ENCODE measurements at places on chromosomes 1 and 21. TPM values are rescaled to one million over a fixed set of nuclear protein-coding genes. Genes with fewer than 3 reads are reported as not detected.

Gene CYP4A22
- total RNA-seq: not detected

Gene LAMB3
- 10.7 TPM for total RNA-seq

DNA sequence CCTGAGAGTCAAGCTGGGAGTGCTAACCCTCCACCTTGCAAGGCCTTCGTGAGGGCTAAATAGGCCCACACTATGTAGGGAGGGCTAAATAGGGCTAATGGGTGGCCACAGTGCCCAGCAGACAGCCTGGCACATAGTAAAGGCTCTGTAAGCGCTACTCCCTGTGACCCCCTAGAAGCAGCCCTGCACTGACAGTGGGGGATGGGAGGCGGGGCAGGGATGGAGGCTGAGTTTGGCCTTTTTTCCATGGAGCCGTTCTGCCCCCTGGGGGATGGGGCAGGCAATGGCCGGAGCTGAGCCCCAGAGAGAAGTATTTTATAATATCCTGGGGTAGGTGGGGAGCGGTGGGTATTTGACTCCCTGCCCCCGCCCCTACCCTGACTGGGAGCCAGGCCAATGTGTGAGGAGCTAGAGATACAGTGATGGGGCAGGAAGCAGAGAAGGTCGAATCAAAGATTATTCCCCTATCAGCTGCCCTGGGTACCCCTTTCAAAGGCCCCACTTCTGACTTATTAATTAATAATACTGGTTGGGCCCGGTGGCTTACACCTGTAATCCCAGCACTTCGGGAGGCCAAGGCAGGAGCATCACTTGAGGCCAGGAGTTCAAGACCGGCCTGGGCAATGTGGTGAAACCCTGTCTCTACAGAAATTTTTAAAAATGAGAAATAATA lies 42.3 kb downstream of the LACTBL1 start:
- peaks cover 26% of the 10 kb centered on the region for H3K27me3 ChIP-seq
- no peak overlapping the region for H3K27ac ChIP-seq
- no peak overlapping the region for H3K4me3 ChIP-seq
- H3K36me3 ChIP-seq: no peaks in the 10 kb centered on the region
- H3K4me1 ChIP-seq: no peaks in the 10 kb centered on the region

Gene GABRD
- total RNA-seq: not detected

DNA sequence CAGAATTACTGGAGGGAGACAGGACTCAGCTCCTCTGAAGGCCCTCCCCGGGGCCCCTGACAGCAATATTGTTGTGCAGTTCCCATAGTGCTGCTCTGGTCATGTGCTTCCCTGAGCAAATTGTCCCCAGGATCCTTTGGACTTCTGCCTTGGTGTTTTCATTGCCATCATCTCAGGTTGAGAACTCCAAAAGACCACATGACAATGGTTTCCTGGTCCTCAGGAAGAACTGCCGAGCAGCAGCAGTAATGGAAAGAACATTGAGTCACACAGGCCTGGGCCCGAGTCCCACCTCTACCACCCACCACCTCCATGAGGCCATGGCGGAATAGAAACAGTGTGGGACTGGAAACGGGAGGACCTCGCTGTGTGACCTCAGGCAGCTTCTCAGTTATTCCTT lies 6.3 kb upstream of the CTTNBP2NL start:
- H3K4me1 ChIP-seq: peaks cover 3% of the 10 kb centered on the region
- no peak overlapping the region for H3K4me3 ChIP-seq
- H3K27ac ChIP-seq: no peak overlapping the region
- peaks cover 17% of the 10 kb centered on the region for H3K27me3 ChIP-seq

- H3K4me1 ChIP-seq: peaks cover 66% of the 10 kb centered on the region
- peak overlapping the region; percentile 40 for H3K4me3 ChIP-seq
- peak overlapping the region; percentile 89 for H3K27ac ChIP-seq
- DNase-seq: no peak
Measured at GRCh38 chr1:94919241-94920030, 7.5 kb downstream of the CNN3 start.

DNA sequence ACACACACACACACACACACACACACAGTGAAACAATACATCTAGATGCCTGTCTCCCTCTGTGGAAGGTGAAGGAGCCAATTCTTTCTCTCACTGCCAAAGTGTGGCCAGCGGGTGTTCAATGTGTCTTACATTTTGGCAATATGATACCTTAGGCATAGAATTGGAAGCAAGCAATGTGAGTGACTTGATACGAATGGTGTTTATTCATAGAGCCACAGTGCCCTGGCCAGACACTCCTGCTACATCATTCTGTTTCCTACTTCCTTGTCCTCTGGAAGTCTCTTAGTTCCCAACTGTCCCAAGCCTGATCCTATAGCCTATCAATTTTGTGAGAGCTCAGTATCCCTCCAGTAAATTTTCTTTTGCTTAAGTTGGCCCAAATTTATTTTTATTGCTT lies 170.0 kb upstream of the L1TD1 start:
- DNase-seq: no peak
- H3K4me1 ChIP-seq: no peaks in the 10 kb centered on the region
- H3K27ac ChIP-seq: peak overlapping the region; percentile 33
- peaks cover 33% of the 10 kb centered on the region for H3K36me3 ChIP-seq
- H3K27me3 ChIP-seq: no peaks in the 10 kb centered on the region

Gene CDA
- not detected for total RNA-seq

- peak overlapping the region; percentile 54 for H3K27ac ChIP-seq
- H3K27me3 ChIP-seq: no peaks in the 10 kb centered on the region
- peak; percentile 91 for DNase-seq
- H3K36me3 ChIP-seq: peaks cover 7% of the 10 kb centered on the region
- H3K4me1 ChIP-seq: peaks cover 29% of the 10 kb centered on the region
Measured at GRCh38 chr1:44217809-44218410, 4.6 kb downstream of the DMAP1 start.

GRCh38 chr1:227532019-227532619 lies 31.2 kb upstream of the ZNF678 start:
- H3K27me3 ChIP-seq: no peaks in the 10 kb centered on the region
- H3K36me3 ChIP-seq: peaks cover 66% of the 10 kb centered on the region
- no peak overlapping the region for H3K27ac ChIP-seq
- no peak for DNase-seq

DNA sequence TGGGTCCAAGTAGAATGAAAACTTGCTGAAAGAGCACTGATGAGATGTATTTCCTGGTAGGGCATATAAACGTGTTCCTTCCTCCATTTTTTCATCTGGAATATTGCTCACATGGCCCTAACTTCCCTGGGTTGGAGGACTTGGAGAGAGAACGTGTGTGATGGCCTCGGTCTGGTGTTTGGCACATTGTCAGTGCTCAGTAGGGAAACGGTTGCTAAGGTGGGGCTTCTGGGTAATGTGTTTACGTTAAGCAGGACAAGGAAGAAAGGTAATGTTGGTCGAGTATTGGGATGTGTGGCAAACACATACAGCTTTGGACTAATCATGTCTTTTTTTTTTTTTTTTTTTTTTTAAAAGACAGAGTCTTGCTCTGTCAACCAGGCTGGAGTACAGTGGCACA lies 6.2 kb downstream of the TTF2 start:
- no peak overlapping the region for H3K4me3 ChIP-seq
- DNase-seq: no peak
- H3K36me3 ChIP-seq: peaks cover 11% of the 10 kb centered on the region
- H3K27me3 ChIP-seq: no peaks in the 10 kb centered on the region
- no peak overlapping the region for H3K27ac ChIP-seq
- peaks cover 7% of the 10 kb centered on the region for H3K4me1 ChIP-seq

DNA sequence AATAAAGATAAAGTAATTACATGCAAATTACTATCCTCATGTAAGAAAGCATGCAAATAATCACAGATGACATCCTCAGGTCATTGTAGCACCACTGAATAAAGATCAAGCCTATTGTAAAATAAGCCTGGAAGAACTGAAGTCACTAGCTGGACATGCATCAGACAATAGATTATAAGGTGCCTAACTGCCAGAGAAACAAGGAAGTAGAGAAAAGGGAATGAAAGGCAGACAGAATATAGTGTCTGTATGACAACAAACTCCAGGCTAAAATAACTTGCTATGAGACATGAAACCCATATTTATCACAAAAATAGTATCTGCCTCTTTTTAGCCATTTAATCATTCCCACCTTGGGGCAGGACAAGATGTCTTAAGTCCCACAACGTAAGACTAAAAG lies 108.7 kb downstream of the ENAH start:
- DNase-seq: no peak
- no peak overlapping the region for H3K27ac ChIP-seq
- H3K36me3 ChIP-seq: peaks cover 6% of the 10 kb centered on the region
- H3K4me1 ChIP-seq: peaks cover 11% of the 10 kb centered on the region
- H3K27me3 ChIP-seq: no peaks in the 10 kb centered on the region

DNA sequence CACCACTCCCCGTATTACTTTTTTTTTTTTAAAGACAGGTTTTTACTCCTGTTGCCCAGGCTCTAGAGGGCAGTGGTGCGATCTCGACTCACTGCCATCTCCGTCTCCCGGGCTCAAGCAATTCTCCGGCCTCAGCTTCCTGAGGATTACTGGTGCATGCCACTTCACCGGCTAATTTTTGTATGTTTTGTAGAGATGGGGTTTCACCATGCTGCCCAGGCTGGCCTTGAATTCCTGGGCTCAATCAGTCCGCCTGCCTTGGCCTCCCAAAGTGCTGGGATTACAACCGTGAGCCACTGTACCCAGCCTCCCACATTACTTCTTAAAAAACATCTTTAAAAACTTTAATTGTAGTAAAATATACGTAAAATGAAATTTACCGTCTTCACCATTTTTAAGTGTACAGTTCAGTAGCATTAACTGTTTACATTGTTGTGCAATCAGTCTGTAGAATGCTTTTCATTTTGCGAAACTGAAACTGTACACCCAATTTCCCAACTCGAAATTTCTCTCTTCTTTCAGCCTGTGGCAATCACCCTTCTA lies 77.0 kb downstream of the ZMYM4 start:
- H3K27ac ChIP-seq: no peak overlapping the region
- no peaks in the 10 kb centered on the region for H3K36me3 ChIP-seq
- DNase-seq: no peak
- no peak overlapping the region for H3K4me3 ChIP-seq
- H3K4me1 ChIP-seq: no peaks in the 10 kb centered on the region
- H3K27me3 ChIP-seq: no peaks in the 10 kb centered on the region

- H3K4me1 ChIP-seq: peaks cover 14% of the 10 kb centered on the region
- no peak for DNase-seq
- peaks cover 4% of the 10 kb centered on the region for H3K36me3 ChIP-seq
- no peak overlapping the region for H3K27ac ChIP-seq
- H3K4me3 ChIP-seq: no peak overlapping the region
Measured at GRCh38 chr1:53016705-53017104, 45.3 kb upstream of the PODN start.

Gene RYR2
- 0.19 TPM for total RNA-seq

GRCh38 chr1:184558691-184559090 lies 171.9 kb downstream of the C1orf21 start:
- no peak overlapping the region for H3K4me3 ChIP-seq
- no peak for DNase-seq
- H3K4me1 ChIP-seq: peaks cover 7% of the 10 kb centered on the region
- H3K27me3 ChIP-seq: no peaks in the 10 kb centered on the region
- H3K27ac ChIP-seq: no peak overlapping the region

DNA sequence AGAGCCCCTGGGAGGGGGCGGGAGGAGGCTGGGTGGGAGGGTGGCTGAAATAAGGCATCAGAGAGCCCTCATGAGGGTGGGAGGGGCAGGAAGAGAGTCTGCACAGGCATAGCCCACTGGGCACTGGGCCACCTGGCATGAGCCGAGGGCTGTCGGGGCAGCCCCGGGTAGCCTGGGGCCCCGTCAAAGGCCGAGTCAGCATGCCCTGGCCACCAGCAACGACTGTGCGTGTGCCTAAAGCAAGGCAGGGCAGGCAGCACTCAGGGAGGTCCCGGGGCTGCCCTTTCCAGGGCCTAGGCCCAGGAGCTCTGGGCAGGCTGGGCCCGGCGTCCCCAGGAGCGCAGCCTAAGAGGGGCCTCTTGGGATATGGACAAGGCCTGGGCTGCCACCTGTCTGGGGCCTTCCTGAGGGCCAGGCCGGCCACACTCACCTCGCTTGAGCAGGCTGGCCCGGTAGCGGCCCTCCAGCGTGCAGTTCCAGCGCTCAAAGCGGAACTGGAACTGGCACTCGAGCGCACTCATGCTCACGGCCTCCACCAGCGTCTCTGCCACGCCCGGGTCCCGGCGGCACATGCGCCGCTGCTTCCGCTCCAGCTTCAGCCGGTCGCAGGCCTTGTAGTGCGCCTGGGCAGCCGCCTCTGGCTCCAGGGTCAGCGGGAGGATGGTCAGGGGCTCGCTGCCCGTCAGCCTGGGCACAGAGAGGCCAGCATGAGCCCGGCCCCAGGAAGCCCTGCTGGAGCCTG lies 22.7 kb downstream of the WNT9A start:
- no peaks in the 10 kb centered on the region for H3K27me3 ChIP-seq
- DNase-seq: no peak
- H3K27ac ChIP-seq: no peak overlapping the region
- peaks cover 5% of the 10 kb centered on the region for H3K4me1 ChIP-seq
- H3K4me3 ChIP-seq: no peak overlapping the region

DNA sequence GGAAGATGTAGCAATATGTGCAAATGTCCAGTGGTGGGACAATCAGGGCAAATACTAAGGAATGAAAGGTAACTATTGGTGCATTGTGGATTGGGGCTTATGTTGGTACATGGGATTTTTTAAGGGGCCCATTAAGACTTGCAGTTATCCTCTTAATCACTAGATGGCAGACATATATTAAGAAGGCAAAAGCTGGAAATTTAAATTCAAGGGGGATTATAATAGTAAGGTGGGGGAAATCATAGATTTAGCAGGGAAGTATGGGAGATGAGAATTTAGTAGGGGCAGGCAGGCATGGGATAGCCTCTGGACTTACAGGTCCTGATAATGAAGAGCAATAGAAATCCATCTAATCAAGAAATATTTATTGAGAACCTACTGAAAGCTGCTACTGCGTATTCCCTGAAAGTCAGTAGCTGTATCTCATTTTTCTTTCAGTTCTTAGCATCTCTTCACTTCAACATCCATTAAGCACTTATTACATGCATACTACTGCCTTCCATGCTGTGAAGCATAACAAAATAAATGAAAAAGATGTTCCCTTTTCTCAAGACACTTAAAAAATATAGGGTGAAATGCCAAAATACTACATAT lies 251.8 kb downstream of the CRB1 start:
- H3K27me3 ChIP-seq: no peaks in the 10 kb centered on the region
- DNase-seq: no peak
- H3K4me1 ChIP-seq: peaks cover 5% of the 10 kb centered on the region
- no peak overlapping the region for H3K4me3 ChIP-seq

DNA sequence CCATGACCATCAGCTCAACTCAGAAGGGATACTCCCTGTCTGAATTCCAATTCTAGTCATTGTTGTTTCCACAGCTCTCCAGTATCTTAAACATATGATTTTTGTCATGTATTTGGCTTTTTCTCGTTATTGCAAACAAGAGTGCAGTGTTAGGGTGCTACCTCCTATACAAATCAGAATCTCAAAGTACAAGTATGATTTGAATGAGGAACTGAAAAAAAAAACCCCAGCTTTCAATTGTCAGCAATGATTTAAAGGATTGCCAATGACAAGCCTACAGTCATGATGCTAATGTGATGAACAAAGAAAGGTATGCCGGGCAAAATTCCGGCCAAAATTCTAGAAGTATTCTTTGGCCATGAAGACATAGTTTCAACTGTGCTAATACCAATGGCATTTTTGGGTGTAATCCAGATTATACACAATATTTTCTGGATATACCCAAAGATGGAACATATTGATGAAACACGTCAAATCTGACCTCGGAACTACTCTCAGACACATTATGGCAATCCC lies 14.9 kb downstream of the TMEM35B start:
- no peak for DNase-seq
- no peak overlapping the region for H3K4me3 ChIP-seq
- H3K36me3 ChIP-seq: no peaks in the 10 kb centered on the region
- peaks cover 3% of the 10 kb centered on the region for H3K4me1 ChIP-seq
- no peaks in the 10 kb centered on the region for H3K27me3 ChIP-seq

Gene BRINP3
- not detected for total RNA-seq

Gene CLCNKB
- 1.5 TPM for total RNA-seq

Gene LINGO4
- total RNA-seq: not detected

- H3K36me3 ChIP-seq: no peaks in the 10 kb centered on the region
- no peak overlapping the region for H3K27ac ChIP-seq
- H3K4me1 ChIP-seq: peaks cover 9% of the 10 kb centered on the region
- DNase-seq: no peak
- H3K4me3 ChIP-seq: no peak overlapping the region
Measured at GRCh38 chr1:11566042-11566850, 87.3 kb downstream of the DISP3 start.
